ENCODE measurements at places on chromosomes 1 and 21. TPM values are rescaled to one million over a fixed set of nuclear protein-coding genes. Genes with fewer than 3 reads are reported as not detected.

CYP4Z1 gene
- polyA plus RNA-seq, result not detected

KLHDC7A gene
- polyA plus RNA-seq, result not detected

LCE3C gene
- polyA plus RNA-seq, result not detected

GBP7 gene
- not detected for polyA plus RNA-seq

FCRL5 gene
- not detected for polyA plus RNA-seq

DPYD gene
- 38.4 TPM for polyA plus RNA-seq

ANKRD35 gene
- polyA plus RNA-seq, result 3.4 TPM

GPR161 gene
- polyA plus RNA-seq, result 11.8 TPM

LIPI gene
- polyA plus RNA-seq, result not detected

REN gene
- polyA plus RNA-seq, result not detected

CFHR4 gene
- not detected for polyA plus RNA-seq

SELP gene
- polyA plus RNA-seq, result not detected

SPRR4 gene
- polyA plus RNA-seq, result not detected

BEND5 gene
- polyA plus RNA-seq, result not detected

CCDC27 gene
- not detected for polyA plus RNA-seq

S100A4 gene
- 608 TPM for polyA plus RNA-seq

GBP3 gene
- polyA plus RNA-seq, result 33.1 TPM

RIMKLA gene
- polyA plus RNA-seq, result 0.03 TPM

PRAMEF4 gene
- polyA plus RNA-seq, result not detected

SPTA1 gene
- polyA plus RNA-seq, result not detected

ATP1B1 gene
- 15.2 TPM for polyA plus RNA-seq

IL24 gene
- polyA plus RNA-seq, result 0.49 TPM

HES2 gene
- not detected for polyA plus RNA-seq

LCA5L gene
- 2.4 TPM for polyA plus RNA-seq

MYOC gene
- polyA plus RNA-seq, result not detected

AIRE gene
- not detected for polyA plus RNA-seq

LRRC53 gene
- not detected for polyA plus RNA-seq

RGS1 gene
- not detected for polyA plus RNA-seq

KCNK2 gene
- 69.2 TPM for polyA plus RNA-seq

SPRR2A gene
- polyA plus RNA-seq, result not detected

ZBTB37 gene
- 0.96 TPM for polyA plus RNA-seq

CD101 gene
- not detected for polyA plus RNA-seq

NHLH2 gene
- not detected for polyA plus RNA-seq

SLC35F3 gene
- polyA plus RNA-seq, result 0.43 TPM

SELL gene
- not detected for polyA plus RNA-seq

CFHR1 gene
- polyA plus RNA-seq, result 0.74 TPM

SHISA4 gene
- 48.0 TPM for polyA plus RNA-seq

SPATA45 gene
- polyA plus RNA-seq, result not detected

BSND gene
- not detected for polyA plus RNA-seq

ATF3 gene
- 1.7 TPM for polyA plus RNA-seq

HSPB7 gene
- 111 TPM for polyA plus RNA-seq

C8A gene
- polyA plus RNA-seq, result not detected

MX1 gene
- 1.6 TPM for polyA plus RNA-seq

KIF14 gene
- 2.2 TPM for polyA plus RNA-seq

IL12RB2 gene
- polyA plus RNA-seq, result not detected

HCN3 gene
- polyA plus RNA-seq, result 1.6 TPM

RGSL1 gene
- not detected for polyA plus RNA-seq

FCRL2 gene
- polyA plus RNA-seq, result not detected

SPRR2G gene
- polyA plus RNA-seq, result not detected

CRYAA gene
- not detected for polyA plus RNA-seq

NR1I3 gene
- polyA plus RNA-seq, result 0.70 TPM

CATSPERE gene
- 0.85 TPM for polyA plus RNA-seq

Data from GM23248 (cell line).